ENCODE measurements at places on chromosomes 11 and 22.

DNA sequence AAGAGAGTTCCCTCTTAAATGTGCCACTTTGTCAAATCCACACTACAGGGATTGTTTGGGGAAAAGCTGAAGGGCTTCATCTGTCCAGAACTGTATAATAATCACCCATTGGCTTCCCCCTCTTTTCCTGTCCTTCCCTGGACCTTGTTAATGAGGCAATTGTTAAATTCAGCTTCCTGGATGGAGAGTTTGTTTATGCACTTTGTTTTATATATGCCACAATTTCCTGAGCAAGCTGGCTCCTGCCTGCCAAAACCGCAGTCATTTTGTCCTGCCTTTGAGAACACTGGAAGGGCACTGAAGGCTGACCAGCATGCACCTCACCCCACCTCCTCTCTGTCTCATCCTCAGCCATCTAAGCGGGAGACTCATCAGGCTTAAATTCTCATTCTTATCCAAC, 86.2 kb downstream of the MSANTD4 start:
- DNase-seq = no peak

DNA sequence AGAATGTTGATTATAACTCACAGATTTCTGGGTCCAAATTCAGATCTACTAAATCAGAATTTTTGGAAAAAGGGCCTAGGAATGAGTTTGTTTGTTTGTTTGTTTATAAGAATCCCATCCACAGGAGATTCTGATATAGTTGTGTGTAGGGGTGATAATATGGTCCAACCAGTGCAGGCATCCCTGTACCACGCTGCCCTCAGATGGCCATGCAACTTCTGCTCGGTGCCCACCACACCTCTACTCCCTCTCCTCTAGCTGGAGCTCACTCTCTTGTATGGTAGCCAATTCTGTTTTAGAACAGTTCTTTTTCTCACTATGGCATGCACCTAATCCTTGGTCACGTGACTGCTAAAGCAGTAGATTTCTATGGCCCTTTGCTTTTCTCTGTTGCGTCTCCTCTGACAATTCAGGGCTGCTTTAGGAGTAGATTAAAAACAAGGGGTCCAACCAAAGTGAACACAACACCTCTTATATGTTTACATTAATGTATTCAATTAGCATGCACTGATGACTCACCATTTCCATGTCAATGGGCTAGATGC, 103.3 kb upstream of the KCNA4 start:
- no peak for DNase-seq

- DNase-seq = peak; percentile 54
Observed at GRCh38 chr11:60280412-60280811, at the start of gene MS4A4A. MS4A4A (plus strand) TSS chr11:60280666; CDS start chr11:60280676, 10 bp downstream.

GRCh38 chr11:106101819-106102218, 24.4 kb downstream of the AASDHPPT start:
- DNase-seq = no peak

- DNase-seq = no peak
Observed at GRCh38 chr11:128262463-128263345, 324.7 kb downstream of the ETS1 start.
